ENCODE measurements at places on chromosomes 7 and 10.

DNA sequence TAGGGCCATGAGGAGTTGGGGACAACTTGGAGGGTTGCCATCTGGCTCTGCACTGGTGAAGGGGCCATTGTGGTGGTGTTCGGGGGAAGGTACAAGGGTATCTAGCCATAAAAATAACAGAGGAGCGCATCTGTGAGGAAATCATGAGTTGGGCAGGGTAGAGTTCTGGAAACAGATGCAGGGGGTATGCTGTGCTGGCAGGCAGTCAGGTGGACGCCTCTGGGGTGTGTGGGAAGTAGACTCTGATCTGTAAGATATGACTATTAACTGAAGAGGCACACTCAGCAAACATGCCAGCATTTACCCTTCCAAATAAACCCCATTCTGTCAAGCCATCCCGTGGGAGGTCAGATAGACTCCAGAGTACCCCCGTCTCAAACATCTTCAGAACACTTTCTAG is 79.8 kb downstream of the CLEC2L start:
- no peak for DNase-seq

- DNase-seq: peak; percentile 96
Measured at GRCh38 chr7:24786941-24787340, 29.7 kb upstream of the GSDME start.

- no peak for DNase-seq
Measured at GRCh38 chr10:69786791-69787190, 14.9 kb upstream of the COL13A1 start.

GRCh38 chr7:2830609-2831376 is 13.3 kb downstream of the GNA12 start:
- DNase-seq: no peak

GRCh38 chr7:111823826-111824225 is 261.5 kb upstream of the IMMP2L start:
- DNase-seq: no peak

DNA sequence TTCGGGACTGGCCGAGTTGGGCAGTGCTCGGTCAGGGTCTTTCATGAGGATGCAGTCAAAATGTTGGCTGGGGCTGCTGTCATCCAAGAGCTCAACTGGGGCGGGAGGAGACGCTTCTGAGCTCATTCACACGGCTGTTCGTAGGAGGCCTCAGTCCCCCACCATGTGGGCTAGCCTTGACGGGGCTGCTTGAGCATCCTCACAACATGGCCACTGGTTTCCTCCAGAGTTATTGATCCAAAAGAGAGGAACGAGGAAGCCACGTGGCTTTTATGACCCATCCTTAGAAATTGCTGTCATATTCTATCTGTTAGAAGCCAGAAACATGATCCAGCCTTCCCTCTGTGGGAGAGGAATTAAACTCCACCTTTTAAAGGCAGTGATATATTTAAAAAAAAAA is 68.1 kb downstream of the GTF2IRD1 start:
- DNase-seq: no peak

DNA sequence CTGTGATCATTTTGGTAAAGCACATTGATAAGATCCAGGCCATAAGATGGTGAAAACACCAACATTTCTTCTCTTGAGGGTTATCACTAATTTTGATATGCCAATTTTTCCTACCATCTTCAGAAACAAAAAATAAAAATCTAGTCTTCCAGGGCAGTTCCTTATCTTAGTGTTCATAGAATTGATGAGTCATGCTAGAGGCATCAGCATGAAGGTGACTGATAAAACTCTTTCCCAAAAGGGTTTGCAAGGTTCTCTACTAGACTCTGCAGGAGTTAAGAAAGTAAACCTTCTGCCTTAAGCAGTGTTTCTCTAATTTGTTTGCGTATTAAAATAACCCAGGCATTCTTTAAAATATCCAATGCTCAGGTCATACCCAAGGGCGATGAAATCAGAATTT is 483.1 kb upstream of the CNTNAP2 start:
- DNase-seq: no peak

- no peak for DNase-seq
Measured at GRCh38 chr7:41428381-41428780, 274.5 kb downstream of the INHBA start.

DNA sequence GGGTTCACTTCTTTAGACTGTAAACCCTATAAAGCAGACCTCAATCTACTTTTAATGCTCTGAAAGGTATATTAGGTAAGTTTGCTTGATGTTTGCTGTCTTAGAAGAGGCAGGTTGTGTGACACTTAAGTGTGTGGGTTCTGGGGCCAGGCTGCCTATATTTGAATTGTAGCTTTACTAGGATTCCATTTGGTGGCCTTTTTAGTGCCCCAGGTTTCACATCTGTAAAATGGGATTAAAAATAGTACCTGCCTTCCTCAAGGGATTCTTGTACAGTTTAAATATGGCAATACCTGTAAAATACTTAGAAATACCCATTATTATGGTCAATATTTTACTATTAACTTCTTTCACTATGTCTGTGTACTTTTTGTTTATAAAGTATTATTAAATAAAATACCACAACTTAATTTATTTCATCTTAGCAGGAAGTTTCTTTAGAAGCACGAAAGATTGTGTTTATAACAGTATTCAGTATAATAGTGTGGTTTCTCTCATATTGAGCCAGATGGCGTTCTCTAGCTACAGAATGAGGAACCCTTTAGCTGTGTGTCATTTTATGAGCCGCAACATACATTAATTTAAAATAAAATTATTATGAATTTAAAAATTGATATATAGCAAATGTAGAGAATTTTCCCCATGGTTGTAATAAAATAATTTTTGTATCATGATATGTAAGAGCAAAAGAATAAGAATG is 94.2 kb downstream of the CDK14 start:
- DNase-seq: no peak

DNA sequence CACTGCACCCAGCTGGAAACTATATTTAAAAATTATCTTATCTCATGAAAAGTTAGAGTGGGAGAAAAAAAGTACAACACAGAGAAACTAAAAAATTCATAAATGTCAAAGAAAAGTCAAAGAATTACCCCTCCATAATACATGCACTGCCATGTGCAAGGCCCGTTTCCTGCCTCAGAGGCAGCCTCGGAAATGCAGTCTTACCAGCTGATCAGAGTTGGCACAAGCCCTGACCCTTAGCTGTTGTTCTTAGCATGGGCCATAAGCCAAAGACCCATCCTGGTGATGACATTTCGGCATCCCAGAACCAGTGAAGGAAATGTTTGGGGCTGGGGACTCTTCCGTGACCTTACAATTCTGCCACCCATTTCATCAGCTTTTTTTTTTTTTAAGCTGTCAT is 21.6 kb downstream of the RBM48 start:
- DNase-seq: no peak

- DNase-seq: no peak
Measured at GRCh38 chr7:146772601-146773000, 656.0 kb downstream of the CNTNAP2 start.

DNA sequence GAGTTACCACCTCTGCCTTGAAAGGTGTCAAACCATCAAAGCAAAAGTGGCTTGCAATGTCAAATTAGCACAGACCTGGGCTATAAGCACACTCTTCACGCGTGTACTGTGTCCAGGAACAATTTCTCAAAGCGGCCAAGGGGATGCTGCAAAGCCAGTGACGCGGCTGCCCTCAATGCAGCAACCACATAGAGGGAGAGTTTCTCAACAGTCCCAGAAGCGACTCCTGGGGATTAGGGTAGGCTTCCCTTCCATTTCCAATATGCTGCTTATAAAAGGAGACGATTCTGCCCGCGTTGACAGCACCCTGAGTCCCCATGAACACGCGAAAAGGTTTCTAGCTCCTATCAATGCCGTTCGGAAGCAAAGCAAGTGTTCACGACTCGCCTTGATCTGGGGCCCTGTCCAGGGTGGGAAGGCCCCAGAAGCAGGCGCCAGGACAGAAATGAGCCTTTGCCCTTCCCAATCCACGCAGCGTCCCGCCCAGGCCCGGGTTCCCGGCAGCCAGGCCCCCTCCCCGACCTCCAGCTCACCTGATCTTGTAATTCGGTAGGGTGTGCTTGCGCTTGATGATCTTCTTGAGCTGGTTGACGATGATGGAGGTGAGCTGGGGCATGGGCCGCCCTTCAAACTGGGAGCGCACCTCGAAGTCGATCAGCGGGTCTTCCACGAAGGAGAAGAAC is 1.3 kb downstream of the PDZD8 start:
- DNase-seq: no peak
